ENCODE measurements at places on chromosomes 1 and 21.

DNA sequence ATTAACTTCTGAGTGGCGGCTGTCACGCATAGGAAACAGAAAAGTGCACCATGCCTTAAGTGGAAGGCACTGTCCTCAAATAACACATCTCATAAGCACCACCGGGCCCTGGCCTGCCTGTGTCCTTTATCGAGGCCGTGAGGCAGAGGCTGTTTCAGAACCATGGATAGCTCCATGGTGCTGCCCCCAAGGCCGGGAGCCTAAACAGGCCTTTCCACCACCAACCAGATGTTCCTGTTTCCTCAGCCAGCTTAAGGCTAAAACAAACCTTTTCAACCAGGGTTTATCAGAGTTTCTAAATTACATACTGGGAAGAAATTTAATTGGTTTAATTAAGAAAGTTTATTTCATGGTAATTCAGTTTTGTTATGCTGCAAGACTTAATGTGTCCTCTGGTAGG is 114.4 kb downstream of the DMRTA2 start:
- no peak for DNase-seq

DNA sequence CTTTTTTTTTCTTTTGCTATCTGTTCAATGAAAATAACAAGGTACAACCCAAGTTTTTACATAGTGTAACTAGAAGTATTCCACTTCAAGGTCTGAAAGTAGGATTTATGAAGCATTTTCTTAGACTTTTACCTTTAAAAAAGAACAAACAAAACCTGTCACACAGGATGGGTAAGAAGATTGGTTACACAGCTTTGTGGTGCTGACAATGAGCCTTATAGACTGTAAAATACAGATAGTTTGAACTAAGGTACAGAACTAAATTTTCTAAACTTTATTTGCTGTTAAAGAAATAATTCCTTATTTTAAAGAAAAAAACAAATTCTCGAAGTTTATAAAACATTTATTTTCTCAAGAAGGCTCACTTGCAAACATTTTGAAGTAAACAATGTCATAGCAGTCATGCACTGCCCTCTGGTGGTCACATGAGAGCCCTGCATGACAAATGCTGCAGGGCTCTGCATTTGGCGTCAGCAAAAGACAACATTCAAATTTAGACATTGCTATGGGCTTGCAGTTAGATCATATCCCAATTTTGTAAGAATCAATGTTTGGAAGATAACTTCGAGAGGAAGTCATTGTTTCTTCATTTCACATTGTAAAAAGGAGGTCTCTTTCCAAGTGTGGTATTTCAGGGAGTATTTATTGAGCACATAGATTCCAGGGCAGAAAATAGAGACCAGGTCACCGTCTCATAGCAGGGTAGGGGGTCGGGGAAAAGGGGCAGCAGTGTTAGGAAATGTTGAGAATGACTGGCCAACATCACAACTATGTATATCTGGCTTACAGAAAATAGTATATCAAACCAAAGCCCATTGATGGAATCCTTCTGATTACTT is 115.3 kb upstream of the FMN2 start:
- DNase-seq: peak; percentile 13

GRCh38 chr1:172761581-172762486 is 102.9 kb downstream of the FASLG start:
- DNase-seq: no peak

- DNase-seq: no peak
Observed at GRCh38 chr21:42556960-42557359, 43.3 kb downstream of the SLC37A1 start.

- DNase-seq: no peak
Observed at GRCh38 chr1:167663002-167663772, 33.2 kb downstream of the RCSD1 start.

GRCh38 chr1:11134898-11135266 is 35.2 kb upstream of the EXOSC10 start:
- peak; percentile 39 for DNase-seq

GRCh38 chr21:45800339-45801080 is 157.0 kb downstream of the PCBP3 start:
- no peak for DNase-seq

DNA sequence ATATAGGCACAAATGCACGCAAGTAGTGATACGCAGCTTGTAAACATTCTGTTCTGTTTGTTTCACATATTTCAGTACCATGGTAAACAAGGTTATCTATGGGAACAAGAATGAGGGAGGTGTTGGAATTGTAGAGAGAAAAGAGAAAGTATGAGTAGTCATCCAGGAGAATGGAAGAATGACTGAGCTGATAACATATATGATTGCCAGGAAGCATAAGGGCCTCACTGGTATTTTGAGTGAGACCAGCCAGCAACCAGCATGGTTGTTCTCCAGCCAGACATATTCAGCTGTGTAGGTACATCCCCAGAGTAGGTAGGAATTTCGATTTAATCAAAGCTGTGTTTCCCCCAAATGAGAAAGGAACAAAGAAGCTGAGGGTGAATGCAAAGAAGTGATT is 58.9 kb upstream of the ARTN start:
- no peak for DNase-seq

GRCh38 chr1:229951856-229952534 is 115.0 kb upstream of the GALNT2 start:
- no peak for DNase-seq

- DNase-seq: no peak
Observed at GRCh38 chr21:15061279-15061678, 3.5 kb downstream of the NRIP1 start.

DNA sequence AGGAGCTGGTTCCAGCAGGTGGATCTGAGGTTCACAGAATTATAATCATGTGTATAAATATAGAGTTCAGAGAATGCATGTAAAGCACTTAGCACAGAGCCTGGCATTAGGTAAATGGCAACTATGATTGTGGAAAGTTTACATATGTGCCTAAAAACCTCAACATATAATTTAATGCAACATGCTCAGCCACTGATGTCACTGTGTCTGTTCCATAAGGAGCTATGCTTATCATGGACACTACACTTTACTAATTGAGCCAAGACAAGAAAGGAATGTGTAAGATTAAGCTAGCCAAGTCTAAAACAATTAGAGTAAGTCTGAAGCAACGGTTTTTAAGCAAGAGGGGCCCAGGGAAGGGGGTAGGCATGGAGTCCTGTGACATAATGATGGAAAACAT is 61.5 kb downstream of the GNG12 start:
- DNase-seq: no peak

GRCh38 chr1:81848880-81849682 is 48.3 kb downstream of the ADGRL2 start:
- no peak for DNase-seq

GRCh38 chr21:37101384-37101783 is 28.3 kb downstream of the TTC3 start:
- no peak for DNase-seq

GRCh38 chr1:55257958-55258357 is 42.8 kb upstream of the USP24 start:
- DNase-seq: no peak

- DNase-seq: no peak
Observed at GRCh38 chr1:41622859-41623732, 138.6 kb upstream of the EDN2 start.

GRCh38 chr1:76103034-76103433 is 28.5 kb downstream of the ST6GALNAC3 start:
- DNase-seq: no peak

DNA sequence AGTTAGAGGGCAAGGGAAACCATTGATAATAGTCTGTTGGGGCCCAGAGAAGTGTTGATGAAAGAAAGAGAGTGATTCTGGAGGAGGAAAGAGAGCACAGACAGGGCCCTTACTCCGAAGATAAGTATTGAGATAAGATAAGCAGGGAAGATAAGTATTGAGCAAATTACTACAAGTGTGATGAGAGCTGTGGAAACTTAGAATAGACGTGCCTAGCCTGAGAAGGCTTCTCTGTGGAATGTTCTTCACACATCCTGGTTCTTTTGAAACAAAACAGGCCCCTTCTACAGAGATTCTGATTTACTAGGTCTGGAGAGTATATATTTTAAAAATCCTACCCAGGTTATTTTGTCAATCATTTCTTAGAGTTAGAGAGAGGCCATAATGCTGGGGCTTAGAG is 26.4 kb downstream of the FNBP1L start:
- no peak for DNase-seq

GRCh38 chr1:66831529-66832239 is 30.6 kb upstream of the INSL5 start:
- no peak for DNase-seq

DNA sequence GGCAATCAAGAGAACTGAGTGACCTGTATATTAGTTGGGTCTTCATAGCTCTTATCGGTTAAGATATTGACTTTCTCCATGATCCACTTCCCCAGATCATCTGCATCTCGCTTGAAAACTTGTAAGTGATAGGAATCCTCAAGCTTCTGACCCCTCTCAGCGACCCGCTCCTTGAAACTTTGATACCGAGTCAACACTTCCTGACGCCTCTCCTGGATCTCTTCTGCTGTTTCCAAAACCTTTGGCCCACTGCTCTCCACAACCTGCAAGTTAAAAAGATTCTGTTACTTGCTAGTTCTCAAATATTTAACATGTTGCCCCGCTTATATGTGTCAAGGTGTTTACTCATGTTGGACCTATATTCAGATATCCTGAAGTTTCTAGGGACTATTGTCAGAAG is 1.4 kb downstream of the SPTA1 start:
- no peak for DNase-seq

DNA sequence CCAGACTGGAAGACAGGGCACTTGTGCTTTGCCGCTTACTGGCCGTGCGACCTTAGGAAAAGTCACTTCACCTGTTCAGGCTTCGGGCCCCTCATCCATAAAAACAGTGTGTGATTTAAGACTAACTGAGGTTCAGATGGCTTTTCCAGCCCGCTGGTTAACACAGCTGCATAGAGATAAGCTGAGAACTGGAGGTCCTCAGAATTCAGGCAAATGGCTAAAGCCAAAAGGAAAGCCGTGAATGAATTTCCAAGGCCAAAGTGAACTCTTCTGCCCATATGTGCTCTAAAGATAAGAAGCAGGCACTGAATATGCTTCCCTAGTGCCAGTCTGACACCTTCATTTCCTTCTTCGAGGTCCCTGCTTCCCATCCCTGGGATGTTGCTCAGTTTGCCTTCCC is 23.5 kb upstream of the SARS1 start:
- DNase-seq: no peak

GRCh38 chr21:31837041-31837440 is 35.8 kb upstream of the HUNK start:
- no peak for DNase-seq

GRCh38 chr1:36512842-36513241 is 30.1 kb upstream of the CSF3R start:
- DNase-seq: no peak

DNA sequence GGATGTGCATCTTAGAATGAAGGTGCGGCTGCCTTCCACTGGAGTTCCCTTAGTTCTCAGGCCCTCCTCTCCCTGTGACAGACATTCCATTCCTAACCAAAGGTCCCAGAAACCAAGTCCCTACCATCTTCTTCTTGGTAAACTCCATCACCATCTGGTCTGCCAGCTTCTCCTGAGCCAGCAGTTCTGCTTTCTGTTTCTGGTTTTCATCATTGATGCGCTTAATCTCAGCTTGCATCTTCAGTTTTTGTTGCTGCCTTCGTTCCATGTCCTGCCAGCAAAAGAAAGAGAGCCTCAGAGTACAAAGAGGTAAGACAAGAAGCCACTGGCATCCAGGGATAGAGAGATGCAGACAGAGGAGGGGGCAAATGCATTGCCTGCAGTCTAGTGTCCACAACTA is 18.0 kb upstream of the VSIG8 start:
- DNase-seq: no peak

DNA sequence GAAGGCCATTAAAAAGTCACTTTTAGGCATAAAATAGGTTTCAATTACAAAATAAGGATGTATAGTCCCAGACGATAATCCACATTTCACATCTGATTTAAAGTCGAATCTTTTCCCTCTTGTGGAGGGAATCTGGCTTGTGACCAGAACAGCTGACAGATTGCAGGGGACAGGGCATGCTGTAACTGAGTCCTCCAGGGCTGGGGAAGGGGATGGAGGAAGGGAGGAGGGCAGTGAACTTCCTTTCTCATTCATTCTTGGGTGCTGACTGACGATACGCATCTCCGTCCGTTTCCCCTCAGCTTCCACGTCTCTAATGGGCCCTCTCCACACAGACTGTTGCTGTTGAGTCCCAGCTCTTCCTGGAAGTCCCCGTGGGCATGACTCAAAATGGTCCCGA is 108.1 kb upstream of the CSF3R start:
- DNase-seq: no peak

DNA sequence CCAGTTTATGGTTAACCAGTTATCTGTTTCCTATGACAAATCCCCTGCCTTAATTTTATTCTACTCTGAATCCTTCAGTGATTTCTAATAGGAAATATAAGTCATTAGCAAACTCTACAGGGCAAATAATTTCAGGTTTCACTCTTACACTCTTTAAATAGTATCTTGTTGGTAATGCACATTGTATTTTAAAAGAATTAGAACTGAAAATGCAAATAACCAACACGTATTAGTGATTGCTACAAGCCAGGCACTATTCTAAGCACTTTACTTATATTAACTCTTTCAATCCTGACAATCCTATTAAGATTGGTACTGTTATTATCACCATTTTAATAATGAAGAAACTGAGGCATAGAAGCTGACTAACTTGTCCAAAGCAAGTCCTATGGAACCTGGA is 48.3 kb upstream of the LHX8 start:
- DNase-seq: no peak

DNA sequence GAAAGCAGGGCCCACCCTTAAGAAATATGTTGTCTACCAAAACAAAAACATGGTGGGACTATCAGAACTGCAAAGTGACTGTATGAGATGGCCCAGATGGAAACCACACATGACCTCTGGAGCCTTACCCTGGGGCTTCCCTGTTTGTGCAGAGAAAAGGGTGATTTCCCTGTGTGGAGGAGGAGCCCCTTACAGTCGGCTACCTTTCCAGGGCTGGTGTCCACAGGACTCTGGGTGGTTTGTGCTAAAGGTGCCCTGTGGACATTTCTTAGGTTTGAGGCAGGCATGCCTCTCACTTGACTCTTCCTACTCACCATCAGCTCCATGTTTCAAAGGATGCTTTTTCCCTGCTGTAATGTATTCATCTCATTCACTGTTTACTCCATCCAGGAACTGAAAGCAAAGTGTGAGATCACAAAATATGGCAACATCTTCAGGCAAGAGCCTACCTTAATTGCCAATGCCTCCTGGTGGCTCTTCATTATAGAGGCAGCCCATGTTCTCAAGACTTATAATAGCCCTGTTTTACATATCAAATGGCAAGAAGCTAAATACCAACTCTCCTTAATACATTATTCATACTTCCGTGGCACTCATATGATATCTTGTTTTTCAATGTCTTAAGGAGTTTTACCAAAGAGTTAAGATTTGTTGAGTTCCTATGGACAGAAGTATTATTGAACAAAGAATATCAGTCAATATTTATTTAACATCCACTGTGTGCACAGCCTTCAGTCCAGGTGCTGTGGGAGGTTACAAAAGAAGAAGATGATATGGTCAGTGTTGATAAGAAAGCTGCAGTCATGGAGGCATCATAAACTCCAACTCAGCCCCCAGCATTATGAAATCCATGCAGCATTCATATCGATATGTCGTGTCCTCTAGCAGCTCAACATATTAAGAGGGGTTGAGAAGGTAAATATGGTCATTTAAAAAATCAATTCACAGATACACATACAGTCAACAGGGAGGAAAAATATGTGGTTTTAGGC is 15.5 kb upstream of the TFF3 start:
- no peak for DNase-seq

GRCh38 chr1:98102345-98103030 is 181.7 kb upstream of the DPYD start:
- DNase-seq: no peak

Data from AG04450 (cell line).